ENCODE measurements at places on chromosomes 12 and 14. TPM values are rescaled to one million over a fixed set of nuclear protein-coding genes. Genes with fewer than 3 reads are reported as not detected.

GRCh38 chr12:57133013-57133569 is 4.8 kb downstream of the LRP1 start:
- DNase-seq = no peak

Gene DLGAP5
- 117 TPM for total RNA-seq

- DNase-seq = no peak
These were observed 32.3 kb downstream of the TSPAN8 start for GRCh38 chr12:71125515-71125914.

DNA sequence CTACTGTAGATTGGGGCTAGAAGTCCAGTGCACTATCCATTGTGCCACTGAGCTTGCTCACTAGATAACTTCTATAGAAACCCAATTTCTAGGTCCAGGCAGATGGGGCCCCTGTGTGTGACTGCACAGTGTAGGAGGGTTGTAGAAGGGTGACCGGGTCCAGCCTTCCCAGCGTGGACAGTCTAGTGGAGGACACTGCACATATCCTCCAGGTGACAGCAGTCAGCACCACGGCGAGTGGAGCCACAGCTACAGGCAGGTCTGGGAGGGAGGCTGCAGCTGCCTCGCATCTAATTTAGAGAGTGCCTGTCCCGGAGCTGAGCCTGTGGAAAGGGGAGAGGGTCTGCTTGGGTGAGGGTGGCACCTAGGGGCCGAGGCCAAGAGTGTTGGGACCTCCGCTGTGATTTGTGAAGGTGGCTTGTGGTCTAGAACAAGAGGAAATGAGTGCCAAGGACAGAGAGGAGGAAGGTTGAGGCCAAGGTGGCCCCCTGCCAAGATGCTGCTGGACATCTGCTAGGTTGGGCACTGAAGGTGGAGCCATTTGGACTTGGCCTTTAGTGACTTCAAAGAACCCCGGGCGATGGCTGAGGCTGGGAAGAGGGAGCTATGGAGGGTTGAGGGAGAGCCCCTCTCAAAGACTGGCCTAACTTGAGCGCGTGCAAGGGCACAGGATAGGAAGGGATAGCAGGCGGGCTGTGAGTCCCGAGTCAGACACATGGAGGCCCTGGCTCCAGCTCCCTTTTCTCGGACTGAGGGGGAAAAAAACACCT is 46.0 kb upstream of the TRAF3 start:
- DNase-seq = no peak

Gene GLIPR1L2
- 0.33 TPM for total RNA-seq

GRCh38 chr14:22448035-22448904 is 140.8 kb downstream of the DAD1 start:
- no peak for DNase-seq

DNA sequence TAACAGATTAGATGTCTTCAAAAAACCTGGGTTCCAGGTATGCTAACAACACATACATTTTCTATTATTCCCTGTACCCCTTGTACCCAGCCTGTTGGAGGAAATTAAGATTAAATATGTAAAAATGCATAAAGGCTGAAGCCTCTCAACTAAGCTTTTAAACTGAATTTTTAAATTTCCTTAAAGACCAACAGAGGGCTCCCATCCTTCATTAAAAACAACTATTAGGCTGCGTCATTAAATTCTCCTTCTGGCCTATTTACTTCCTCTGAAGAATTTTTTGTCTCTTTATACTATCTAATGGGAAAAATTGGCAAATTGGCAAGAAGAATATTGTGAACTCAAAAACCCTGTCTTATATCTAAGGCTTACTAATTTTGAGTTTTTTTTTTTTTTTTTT is 21.8 kb downstream of the SENP1 start:
- no peak for DNase-seq

- DNase-seq = no peak
These were observed 805 bp downstream of the MYH7 start for GRCh38 chr14:23434488-23435222.

- no peak for DNase-seq
These were observed 136.5 kb upstream of the DYRK2 start for GRCh38 chr12:67512061-67512460.

- no peak for DNase-seq
These were observed 2.6 kb downstream of the SMIM41 start for GRCh38 chr12:52082026-52082668.

Gene ZNF84
- total RNA-seq = 11.0 TPM

Gene DTX1
- 10.7 TPM for total RNA-seq

DNA sequence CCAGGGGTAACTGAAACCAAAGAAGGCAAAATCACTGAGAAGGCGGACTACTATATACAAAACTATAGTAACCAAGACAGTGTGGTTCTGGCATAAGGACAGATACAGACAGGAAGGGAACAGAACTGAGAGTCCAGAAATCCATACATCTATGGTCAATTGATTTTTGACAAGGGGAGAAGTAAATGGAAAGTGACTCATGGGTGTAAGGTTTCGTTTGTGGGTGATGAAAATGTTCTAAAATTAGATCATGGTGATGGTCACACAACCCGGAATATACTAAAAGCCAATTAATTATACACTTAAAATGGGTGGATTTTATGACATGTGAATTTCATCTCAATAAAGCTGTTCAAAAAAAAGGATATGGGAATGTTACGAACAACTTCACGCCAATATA is 18.7 kb downstream of the ANGEL1 start:
- no peak for DNase-seq

GRCh38 chr12:79643821-79644220 is 46.9 kb downstream of the PAWR start:
- no peak for DNase-seq

GRCh38 chr14:91331721-91332120 is 85.9 kb downstream of the CCDC88C start:
- no peak for DNase-seq

Gene FAM186B
- total RNA-seq = not detected
